Posterior vena cava (tissue), 2 donors: ENCODE measurements at places on chromosomes 5 and 9.

GRCh38 chr9:92980085-92980745 is 32.9 kb downstream of the FGD3 start:
- DNase-seq, result no peak

- no peak for DNase-seq
Observed at GRCh38 chr9:97703437-97704344, 6.6 kb upstream of the XPA start.

GRCh38 chr5:73437101-73437776 is 11.3 kb downstream of the FOXD1 start:
- peak; percentile 87 for DNase-seq

DNA sequence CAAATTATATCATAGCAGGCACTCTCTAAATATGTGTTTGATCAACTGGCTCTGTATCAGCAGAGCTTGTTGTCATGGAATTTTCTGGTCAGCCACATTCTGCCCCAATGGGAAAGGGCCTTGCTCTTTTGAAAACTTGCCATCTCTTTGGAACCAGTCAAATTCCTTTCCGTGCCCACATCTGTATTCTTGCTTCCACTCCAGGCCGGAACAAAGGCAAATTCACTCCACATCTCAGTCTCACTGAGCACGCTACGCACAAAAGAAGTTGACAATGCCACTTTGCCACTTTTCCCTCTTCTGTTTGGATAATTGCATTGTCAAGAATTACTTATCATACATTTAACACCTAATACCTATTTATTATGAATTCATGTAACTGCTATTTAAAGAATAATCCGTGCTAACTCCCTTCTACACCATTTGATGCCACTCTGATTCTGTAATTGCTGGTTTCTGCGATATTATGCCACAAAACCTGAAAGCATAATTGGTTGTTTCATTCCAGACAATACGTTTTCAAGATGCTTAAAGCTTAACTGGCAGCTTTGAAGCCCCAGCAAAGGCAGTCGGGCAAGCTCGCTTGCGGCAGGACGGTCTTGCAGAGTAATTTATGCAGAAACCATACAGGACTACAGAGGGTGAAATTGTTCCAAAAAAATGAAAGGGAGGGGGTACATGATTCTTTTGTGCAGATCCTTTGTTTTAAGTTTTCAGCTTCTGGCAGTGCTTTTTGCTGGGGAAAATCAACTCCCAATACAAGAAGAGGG is 277.7 kb downstream of the MSX2 start:
- no peak for DNase-seq

DNA sequence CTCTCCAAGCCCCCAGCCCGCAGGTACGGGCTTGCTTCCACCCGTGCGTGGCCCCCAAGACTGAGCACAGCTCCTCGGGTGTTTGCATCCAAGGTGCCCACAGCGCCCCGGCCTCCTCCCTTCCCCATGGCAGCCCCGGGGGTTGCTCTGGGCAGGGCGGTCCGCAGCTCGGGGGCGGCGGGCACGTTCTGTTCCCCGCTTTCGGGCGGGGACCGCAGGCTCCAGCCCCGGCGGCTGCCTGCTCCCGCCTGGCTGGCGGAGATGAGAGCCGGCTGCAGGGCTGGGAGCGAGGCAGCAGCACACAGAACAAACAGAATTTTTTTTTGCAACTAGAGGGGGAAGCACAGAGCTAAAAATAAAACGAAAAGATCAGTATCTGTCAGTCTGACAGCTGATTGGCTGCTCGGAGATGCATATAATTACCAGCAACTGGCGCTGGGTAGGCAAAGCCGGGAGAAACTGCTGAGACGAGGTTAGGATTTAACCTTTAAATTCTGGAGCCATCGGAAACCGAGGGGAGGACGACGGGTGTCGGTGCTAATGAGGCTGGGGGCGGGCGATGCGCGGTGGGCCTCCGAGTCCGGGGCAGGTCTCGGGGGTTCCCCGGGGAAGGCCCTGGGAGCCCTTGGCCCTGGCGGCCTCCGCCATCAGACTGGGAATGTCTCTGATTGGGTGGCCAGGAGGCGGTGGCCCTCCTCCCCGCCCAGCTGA is 142.7 kb upstream of the IER5L start:
- DNase-seq, result peak; percentile 87

- no peak for DNase-seq
Observed at GRCh38 chr9:129332581-129332980, 154.5 kb upstream of the IER5L start.

DNA sequence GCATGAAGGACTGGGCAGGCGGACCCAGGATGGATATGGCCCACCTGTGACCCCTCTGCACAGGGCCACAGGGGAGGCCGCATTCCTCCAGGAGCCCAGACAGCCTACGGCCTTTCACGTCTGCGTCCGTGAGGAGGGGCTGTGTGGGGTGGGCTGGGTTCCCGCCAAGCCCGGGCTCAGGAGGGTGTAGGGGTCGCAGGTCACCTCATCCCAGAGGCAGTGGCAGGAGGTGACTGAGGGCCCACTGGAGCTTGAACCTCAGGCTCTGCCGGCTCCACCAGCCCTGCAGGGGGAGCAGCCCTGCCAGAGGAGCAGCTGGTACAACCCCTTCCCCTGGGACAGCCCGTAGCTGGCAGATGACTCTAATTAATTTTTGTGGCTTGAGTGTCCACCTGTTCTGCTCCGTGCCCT is 40.7 kb upstream of the CACNA1B start:
- no peak for DNase-seq

DNA sequence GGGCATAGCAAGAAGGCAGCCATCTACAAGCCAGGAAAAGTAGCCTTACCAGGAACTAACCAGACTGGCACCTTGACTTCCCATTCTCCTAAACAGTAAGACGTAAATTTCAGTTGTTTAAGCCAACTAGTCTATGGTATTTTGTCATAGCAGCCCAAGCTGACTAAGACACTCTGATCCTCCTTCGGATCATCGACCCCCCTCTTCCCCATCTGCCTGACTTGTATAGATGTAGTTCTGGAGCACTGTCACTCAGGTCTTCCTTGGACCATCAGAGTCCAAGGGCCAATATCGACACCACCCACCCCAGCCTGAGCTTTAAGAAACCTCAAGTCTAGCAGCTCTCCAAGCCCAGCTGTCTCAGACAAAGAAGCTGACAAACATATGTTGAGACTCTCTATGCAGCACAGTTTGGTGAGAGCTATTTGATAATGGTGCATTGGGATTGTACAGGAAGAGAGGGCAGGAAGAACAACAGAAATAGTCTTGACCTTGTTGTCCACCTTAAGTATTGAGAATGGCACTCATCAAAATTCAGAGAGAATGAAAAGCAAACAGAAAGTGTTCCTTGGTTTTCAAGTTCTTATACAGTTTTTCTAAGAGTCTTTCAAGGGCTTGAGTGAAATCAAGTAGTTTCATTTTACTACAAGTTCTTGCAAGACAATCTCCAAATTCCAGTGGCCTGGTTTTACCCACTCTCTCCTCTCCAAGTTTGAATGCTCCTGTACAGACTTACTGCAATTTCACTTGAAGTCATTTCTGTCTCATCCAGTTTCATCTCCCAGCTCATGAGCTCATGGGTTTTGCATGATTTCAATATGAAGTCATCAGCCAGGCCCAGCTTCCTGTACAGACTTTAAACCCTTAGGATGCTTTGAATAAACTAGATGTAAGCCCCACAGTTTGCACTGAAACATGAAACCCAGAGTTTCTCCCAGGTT is 122.3 kb upstream of the RAI14 start:
- DNase-seq, result no peak

- DNase-seq, result no peak
Observed at GRCh38 chr5:135891268-135891667, 4.4 kb downstream of the IL9 start.

DNA sequence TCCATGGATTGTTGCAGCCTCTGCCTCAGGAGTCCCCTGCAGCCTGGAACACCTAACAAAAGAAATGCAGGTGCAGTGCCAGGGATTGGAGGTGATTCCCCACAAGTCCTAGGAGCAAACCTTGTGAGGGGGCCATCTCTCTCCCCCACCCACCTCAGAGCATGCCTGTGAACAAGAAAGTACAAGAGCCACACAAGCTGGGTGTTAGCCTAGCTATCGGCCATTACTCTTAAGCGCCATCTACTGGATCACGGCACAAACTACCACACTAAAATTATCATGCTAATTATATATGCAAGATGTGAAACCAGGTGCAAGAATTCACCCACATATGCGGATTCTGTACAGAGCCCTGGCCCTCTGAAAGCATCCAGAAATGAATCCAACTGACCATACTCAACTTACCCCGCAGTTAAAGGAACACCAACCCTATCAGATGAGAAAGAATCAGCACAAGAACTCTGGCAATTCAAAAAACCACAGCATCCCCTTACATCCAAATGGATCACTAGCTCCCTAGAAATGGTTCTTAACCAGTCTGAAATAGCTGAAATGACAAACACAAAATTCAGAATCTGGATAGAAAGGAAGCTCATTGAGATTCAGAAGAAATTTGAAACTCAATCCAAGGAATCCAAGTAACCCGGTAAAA is 16.5 kb upstream of the PRSS3 start:
- DNase-seq, result no peak

DNA sequence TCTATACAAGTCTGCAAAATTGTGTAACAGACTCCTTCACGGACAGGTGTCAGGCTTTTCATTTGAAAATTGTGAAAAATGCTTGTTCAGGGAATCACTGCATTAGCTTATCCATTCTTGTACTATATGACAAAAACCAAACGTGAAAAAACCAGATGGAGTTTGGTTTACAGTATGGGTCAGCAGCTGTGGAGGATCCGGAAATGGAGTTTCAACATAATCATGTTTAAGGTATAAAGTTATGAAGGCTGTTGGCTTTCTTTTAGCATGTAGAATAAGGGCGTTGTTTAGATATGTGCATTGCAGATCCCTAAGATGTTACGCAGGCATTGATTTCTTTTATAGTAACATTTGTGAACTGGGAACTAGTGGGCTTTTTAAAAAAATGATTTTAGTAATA is 123.8 kb downstream of the GDNF start:
- no peak for DNase-seq

DNA sequence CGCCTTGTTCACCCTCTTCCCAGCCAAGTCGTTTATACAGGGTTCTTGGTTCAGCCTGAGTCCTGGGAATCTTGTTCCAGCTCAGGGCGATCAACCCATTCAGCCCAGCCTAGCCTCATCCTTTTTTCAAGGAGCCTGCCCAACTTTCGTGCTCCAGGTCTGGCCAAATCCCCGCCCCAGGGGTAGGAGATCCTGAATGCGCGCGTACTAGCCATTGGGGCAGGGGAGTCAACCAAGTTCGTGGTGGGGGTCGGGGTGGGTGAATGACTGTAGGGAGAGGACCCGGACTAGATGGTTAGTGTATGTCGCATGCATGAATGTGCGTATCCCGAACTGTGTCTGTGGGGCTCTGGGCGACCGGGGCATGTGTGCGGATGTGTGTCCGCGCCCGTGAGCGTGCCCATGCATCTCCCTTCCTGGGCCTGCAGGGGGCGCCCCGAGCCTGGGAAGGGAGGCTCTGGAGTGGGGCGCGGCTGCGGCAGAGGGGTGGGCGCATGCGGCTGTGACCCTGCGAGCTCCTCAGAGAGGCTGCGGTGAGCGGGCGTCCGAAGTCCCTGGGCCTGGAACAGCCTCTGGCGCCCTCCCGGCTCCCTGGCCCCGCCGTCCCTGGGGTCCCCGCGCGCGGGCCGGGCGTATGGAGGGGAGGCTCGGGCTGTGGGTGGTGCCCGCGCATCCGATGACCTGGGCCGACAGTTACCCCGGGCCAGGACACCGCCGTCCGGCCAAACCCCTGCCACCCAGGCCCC is 8.7 kb downstream of the CCL21 start:
- DNase-seq, result peak; percentile 94

DNA sequence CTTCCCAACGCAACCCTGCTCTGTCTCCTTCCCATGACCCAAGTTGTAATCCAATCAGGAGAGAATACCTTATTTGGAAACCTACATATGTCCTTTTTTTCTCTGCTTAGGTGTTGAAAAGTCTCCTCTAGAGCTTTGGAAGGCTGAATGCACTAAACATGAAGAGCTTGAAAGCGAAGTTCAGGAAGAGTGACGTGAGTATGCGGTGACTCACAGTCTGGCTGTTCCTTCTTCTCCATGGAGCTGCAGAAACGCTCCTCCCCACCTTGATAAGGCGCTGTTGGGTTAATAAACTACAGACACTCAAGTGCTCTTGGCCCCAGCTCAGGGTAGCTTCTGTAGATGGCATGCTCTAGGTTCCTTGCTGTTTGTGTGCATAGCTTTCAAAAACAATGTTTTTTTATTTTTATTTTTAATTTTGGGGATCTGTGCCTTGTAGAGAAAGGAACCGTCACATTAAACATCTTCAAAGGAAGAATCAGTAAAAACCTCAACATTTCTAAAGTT is 30.7 kb downstream of the RAI14 start:
- peak; percentile 87 for DNase-seq

GRCh38 chr5:80408484-80409366 is 861 bp downstream of the ZFYVE16 start:
- peak; percentile 89 for DNase-seq

GRCh38 chr5:55564721-55565120 is 30.0 kb upstream of the PLPP1 start:
- no peak for DNase-seq

DNA sequence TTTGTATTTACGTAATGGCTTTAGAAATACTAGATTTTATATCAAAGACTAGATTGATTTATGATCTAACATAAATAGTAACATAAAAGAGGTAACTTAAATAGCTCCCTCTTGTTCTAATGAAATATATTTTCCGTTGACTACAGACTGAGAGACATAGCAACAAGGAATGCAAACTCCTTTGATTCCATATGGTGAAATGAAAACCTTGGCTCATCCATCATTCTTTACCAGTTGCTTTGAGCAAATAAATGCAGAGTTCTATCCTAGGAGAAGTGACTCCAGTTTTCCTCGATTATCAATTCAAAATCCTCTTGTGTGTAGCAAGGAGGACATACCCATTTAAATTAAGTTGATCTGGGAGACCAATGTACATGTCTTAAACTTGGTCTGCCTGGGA is 18.0 kb upstream of the JAKMIP2 start:
- no peak for DNase-seq

- no peak for DNase-seq
Observed at GRCh38 chr9:120212853-120213200, 367.1 kb downstream of the CDK5RAP2 start.

GRCh38 chr9:130846487-130847305 is 11.6 kb downstream of the ABL1 start:
- peak; percentile 88 for DNase-seq

GRCh38 chr9:81522716-81523551 is 166.4 kb downstream of the TLE1 start:
- DNase-seq, result no peak

DNA sequence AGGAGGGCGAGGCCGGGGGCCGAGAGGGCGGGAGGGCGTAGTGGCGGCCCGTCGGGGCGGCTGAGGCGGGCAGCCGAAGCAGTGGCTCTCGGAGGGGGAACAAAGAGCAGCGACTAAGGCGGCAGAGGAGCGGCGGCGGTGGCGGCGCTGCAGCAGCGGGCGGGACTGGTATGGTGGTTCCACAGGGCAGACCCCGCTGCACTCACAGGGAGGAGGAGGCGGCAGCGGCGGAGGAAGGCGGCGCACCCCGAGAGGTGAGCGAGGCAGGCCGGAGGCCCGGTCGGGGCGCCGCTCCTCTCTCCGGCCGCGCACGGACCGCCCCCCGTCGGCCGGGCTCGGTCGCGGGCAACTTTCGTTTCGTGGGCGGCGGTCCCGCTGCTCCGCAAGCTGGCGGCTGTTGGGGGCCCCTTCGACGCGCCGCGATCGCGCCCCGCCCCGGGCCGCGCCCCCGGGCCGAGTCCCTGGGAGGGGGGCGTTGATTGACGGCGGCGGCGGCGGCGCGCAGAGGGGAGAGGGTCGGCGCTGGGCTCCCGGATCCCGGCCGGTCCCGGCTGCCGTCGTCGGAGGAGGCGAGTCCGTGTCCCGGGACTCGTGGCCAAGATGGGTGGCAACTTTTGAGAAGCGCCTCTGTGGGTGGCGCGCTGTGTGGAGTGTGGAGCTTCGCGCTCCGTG is 467 bp downstream of the CNOT6 start:
- DNase-seq, result peak; percentile 87

GRCh38 chr9:136424750-136425362 is 14.4 kb downstream of the PMPCA start:
- DNase-seq, result no peak
